ENCODE measurements at places on chromosomes 16 and 17.

DNA sequence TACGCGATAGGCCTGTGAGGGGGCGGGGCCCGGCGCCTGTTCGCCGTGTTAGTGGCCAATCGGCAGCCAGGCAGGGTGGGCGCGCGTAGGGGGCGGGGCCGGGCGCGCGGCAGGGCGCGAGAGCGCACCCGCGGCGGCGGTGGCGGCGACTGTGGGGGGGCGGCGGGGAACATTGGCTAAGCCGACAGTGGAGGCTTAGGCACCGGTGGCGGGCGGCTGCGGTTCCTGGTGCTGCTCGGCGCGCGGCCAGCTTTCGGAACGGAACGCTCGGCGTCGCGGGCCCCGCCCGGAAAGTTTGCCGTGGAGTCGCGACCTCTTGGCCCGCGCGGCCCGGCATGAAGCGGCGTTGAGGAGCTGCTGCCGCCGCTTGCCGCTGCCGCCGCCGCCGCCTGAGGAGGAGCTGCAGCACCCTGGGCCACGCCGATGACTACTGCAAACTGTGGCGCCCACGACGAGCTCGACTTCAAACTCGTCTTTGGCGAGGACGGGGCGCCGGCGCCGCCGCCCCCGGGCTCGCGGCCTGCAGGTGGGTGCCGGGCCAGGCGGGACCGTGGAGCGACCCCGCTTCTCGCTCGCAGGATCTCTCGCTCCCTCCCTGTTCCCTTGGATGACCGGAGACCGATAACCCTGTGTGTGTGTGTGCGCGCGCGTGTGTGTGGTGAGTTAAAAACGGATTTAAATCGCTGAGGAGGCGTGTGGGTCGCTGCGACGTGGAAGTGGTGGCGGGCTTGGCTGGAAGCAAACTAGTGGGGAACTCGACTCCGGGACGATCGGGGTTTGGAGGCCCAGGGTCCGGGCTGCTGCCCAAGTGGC lies at the start of gene NFATC3:
Gene NFATC3, plus strand, starts transcription at position 112 of the 813 bp plus-strand sequence. Its CDS starts 312 bp downstream, at position 424.
- DNase-seq, result peak; percentile 91

DNA sequence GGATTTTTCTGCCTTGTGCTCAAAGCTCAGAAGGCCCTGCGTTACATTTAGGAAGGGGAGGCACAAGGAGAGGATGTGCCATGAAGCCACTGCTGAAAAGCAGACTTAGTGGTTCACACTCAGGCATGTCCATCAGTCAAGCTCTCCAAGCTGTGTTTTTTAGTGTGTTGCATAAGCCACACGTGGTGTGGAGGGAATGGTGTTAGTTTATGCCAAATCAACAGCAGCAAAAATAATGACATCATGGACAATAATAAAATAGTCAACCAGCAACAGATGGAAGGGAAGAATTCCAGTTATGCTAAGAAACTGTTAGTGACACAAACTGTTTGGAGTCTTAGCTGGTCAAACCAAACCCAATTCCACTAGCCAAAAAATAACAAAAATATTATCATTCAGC lies 438.3 kb downstream of the NPIPA7 start:
- DNase-seq, result no peak

DNA sequence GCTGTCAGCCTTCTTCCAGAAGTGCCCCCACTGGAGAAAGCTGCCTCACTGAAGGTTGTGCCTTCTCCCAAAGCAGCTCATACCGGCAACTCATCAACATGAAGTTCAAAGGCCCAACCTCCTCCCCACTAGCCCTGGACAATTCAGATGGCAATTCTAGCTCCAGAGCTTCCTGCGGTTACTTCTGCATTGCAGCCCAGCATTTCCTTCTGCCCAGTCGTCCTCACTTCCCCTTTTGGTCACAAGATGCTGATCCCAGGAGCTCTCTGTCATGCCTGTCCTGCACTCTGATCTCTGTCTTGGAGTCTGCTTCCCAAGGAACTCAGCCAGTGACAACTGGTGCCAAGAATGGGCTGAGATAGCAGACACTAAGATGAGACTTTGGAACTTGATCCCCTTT lies 178.2 kb upstream of the SOX9 start:
- no peak for DNase-seq

- no peak for DNase-seq
Measured at GRCh38 chr16:80441935-80442334, 98.9 kb upstream of the DYNLRB2 start.

DNA sequence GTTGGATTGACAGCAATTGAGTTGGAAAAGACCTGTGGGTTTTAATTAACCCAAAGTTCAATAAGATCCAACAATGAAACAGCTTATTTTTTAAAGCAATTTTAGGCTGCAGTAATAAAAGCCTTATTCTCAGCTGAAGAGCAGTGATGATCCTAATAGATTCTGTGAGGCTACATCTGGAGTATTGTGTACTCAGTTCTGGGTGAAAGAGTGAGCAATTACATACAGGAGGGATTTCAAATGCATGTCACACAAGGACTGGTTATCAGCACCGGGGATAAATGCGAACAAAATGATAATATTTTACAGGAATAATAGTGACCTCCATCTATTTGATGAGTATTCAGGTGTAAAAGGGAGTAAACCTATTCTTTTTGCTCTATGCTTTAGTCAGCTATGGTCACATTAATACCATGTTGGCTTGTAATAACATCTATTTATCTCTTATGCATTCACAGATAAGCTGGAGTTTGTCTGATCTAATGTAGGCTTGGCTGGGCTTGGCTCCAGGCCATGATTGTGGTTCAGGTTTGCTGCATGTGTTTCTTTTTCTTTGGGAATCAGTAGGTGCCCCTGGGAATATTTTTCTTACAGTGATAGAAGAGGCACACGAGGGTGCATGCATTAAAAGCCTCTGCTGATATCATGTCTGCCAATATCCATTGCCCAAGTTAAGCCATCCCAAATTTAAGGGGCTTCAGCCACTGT lies 22.2 kb upstream of the TOX3 start:
- DNase-seq, result no peak

DNA sequence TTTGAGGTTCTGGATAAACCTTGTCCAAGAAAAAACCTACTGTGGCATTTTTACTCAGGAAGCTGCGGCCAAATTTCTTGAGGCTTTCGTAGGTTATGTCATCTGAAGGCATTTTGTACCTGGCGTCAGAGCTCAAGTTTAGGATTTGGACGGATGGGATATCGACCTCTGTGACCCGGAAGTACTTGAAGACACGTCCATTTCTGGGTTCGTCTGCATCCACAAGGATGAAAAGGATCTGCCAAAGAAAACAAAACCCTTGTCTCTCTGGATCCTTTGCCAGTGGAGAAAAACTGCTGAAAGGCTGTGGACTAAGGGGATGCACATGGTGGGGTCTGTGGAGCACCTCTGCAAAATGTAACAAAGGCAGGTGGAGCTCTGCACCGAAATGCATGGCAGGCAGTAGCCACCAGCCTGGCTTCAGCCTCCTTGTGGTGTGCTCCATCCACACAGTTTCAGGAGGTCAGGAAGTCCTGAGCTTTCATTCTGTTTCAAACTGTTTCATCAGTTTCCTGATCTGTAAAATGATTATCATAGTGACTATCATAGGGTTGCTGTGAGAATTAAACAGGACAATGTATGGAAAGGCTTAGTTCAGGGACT lies 17.0 kb upstream of the UMOD start:
- no peak for DNase-seq

DNA sequence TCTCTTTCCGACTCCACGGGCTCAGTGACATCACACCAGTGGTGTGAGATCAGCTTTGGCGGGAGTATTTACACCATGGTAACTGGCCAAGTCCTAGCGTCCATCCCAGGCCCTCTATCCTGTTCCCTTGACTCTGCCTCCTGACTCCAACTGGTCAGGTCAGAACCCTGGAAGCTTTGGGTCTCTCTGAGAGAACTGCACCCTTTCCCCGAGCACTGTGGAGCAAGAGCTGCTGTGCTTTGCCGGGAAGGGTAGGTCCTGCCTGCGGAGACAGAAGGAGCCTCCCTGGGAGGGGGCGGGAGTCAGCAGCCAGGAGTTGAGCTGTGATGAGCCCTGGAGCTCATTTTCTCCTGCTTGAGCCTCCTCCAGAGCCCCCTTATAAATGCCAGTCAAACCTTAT lies 212.1 kb upstream of the TNRC6C start:
- no peak for DNase-seq

- no peak for DNase-seq
Measured at GRCh38 chr17:28526381-28526780, 20.2 kb downstream of the FOXN1 start.

- no peak for DNase-seq
Measured at GRCh38 chr16:20859699-20860098, 40.5 kb downstream of the DCUN1D3 start.

- DNase-seq, result no peak
Measured at GRCh38 chr16:19140396-19140795, 26.6 kb downstream of the ITPRIPL2 start.

GRCh38 chr17:74569020-74570003 lies 2.0 kb upstream of the CD300H start:
- DNase-seq, result peak; percentile 63

- DNase-seq, result no peak
Measured at GRCh38 chr16:70349783-70350182, 3.1 kb downstream of the DDX19A start.

GRCh38 chr16:24645739-24646645 lies 83.5 kb upstream of the TNRC6A start:
- no peak for DNase-seq

DNA sequence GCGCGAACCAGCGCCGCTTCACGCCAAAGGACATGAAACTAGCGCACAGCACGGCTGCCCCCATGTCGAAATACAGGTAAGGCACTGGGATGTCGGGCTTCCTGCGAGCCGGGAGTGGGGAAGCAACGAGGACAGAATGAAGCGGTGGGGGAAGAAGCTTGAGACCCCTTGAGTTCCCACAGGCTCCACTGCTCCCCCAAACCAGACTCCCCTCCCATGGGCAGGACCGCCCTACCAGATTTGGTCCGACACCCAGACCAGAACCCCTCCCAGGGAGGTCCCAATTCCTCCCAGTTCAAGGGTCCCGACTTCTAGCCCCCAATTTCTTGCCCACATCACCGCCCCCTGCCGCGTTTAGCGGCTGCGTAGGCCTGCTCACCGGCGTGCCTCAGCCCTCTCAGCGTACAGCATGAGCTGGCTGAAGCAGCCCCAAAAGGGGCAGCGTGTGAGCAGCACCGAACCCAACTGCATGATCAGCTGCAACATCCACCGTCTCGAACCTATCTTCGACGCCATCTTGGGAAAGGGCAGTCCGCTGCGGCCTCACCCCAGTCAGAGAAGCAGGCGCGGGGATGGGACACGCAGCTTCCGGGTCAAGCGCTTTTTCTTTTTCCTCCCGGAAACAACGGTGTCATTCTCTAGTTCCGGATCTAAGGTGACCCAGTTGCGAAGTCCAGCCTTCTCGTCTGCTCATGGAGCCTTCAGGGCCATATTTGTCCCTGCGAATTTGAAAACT lies at the start of gene TMEM101:
Gene TMEM101, minus strand, starts transcription at position 527 of the 736 bp plus-strand sequence. Its CDS starts 11 bp downstream, at position 516.
- DNase-seq, result peak; percentile 84

- DNase-seq, result no peak
Measured at GRCh38 chr16:49023050-49023449, 258.6 kb downstream of the CBLN1 start.

GRCh38 chr16:85651629-85652430 lies 36.9 kb downstream of the GINS2 start:
- no peak for DNase-seq

- DNase-seq, result no peak
Measured at GRCh38 chr17:64309710-64310109, 46.6 kb upstream of the TEX2 start.

- DNase-seq, result no peak
Measured at GRCh38 chr17:6780886-6781285, 4.9 kb downstream of the FBXO39 start.

GRCh38 chr16:67548265-67549126 lies 13.8 kb upstream of the CTCF start:
- DNase-seq, result no peak

- no peak for DNase-seq
Measured at GRCh38 chr17:19268611-19269010, 31.4 kb downstream of the EPN2 start.

DNA sequence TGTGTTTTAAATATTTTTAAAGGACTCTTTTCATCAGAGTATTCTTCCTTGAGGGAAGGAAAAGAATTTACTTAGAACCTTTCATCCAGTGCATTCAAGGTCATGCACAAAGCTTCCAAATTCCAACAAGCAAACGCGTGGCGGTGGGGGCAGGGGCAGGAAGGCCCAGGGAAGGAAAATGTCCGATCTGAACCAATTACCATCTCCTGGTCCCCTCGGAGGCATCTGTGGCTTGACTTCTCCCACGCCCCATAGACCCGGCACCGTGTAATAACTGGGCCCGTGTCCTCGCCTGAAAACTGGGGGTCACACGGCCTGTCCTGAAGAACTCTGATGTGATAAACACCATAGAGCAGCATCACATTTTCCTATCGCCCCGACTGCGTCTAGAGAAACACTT lies 18.3 kb downstream of the MEAK7 start:
- no peak for DNase-seq

- DNase-seq, result no peak
Measured at GRCh38 chr17:27462149-27462548, 5.9 kb downstream of the KSR1 start.

GRCh38 chr17:21283482-21284318 lies 811 bp upstream of the MAP2K3 start:
- no peak for DNase-seq

DNA sequence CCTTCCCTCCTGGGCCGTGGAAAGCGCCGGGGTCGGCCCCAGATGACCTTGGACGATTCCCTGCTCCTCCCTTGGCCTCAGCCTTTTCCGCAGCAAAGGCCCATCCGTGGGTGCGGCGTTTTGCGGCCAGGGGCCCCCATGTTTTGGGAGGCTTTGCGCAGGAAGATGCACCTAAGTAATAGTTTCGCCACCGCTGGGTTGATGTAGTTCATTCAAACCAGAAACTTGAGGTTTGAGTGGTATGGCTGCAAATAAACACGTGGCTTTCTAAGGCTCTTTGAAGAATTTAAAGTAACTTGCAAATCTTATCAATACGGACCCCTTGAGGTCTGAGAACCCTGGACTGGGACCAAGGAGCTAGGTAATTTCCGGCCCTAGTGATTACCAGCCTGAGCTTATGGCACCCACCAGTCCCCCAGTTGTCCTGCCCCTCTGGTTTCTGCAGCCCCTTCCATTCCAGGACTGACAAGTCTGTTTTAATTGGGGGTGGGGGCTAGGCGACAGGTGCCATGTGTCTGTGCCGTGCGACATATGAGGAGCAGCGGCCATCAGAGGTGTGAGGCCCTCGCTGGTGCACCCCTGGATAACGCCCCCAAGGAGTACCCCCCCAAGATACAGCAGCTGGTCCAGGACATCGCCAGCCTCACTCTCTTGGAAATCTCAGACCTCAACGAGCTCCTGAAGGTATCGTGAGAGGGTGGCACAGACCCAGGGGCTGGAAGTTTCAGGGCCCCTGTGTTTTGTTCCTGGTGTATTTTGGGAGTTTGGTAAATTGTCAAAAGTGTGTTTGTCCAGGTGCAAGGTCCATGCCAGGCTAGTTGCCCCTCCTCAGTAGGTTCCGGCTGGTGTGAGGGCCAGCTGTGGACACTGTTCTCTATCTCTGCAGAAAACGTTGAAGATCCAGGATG lies 834 bp downstream of the MRPL12 start:
- DNase-seq, result no peak

GRCh38 chr17:34750004-34750403 lies 170.6 kb downstream of the TMEM132E start:
- no peak for DNase-seq

GRCh38 chr17:80804466-80804865 lies 187.2 kb upstream of the CHMP6 start:
- DNase-seq, result no peak

Data from CMK (cell line).